ENCODE measurements at places on chromosomes 16 and 17.

DNA sequence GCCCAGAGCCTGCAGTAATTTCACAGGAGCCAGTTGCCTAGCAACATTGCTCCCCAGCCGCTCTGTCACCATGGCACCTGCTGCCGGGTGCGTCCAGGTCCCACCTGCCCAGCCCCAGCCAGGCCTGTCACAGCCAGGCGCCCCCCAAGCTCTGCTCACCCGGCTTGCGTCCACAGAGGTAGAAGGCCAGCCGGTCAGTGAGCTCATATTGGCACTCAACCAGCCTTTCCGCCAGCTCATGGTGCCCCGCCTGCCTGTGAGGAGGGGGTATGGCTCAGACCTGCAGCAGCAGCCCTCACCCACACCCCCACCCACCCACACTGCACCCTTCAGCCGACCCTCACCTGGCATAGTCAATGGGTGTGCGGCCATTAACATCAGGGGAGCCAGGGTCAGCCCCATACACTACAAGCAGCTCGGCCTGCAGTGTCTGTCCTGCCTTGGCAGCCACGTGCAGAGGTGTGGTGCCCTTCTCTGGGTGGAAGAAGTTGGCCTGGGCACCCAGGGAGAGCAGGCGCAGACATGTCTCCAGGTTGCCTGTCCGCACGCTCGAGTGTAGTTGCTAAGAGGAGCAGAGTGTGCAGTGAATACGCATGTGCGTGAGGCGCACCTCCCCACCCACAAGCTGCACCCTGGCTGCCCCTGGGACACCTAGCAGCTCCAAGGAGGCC is 7.7 kb downstream of the GIT1 start:
- no peak for DNase-seq

GRCh38 chr17:50908860-50909764 is 43.0 kb upstream of the TOB1 start:
- DNase-seq, result no peak

- no peak for DNase-seq
These were observed 7.4 kb downstream of the C1QL1 start for GRCh38 chr17:44960691-44961090.

GRCh38 chr17:76005263-76006149 is 4.9 kb downstream of the CDK3 start:
- DNase-seq, result peak; percentile 92

- DNase-seq, result no peak
These were observed 9.9 kb downstream of the COL1A1 start for GRCh38 chr17:50191359-50192143.

Data from stimulated activated effector memory CD8-positive, alpha-beta T cell treated with anti-CD3 and anti-CD28 coated beads, Interleukin-12 subunit alpha, Interleukin-12 subunit beta, amount 100 ng/mL, for 72 hours (primary cell).